ENCODE measurements at places on chromosomes 7 and 10.
A peak's percentile ranks its signal among the peaks of the same experiment; 100 is the strongest.

DNA sequence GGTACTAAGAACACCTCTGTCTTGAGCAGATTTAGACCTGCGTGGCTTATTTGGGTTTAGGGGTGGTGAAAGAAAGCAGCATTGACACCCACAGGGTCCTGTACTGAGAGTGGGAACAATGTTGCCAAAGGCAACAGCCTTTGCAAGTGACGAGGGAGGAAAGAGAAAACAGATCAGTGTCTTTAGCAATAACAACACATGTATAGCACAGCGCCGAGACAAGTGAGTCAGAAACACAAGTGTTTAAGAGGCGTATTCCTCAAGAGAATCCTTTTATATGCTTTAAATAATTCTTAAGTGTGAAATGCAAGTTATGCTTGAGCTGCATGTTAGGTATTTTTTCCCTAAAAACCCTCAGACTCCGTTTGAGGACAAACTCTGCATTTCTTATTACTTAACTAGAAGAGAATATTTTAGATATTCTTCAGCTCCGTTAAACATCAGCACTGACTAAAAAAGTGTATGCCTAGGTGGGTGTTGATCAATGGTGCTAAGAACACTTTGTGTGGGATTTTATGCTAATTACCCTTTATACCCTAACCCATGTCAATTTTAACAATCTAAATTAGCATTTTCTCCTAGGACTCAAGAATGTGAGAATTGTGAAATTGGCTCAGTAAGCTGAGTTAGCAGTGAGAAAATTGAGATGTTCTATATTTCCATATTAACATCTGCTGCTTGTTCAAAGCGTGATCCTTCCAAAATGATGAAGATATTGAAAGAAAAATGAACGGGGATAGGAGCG is 1095.4 kb upstream of the CELF2 start:
- DNase-seq: no peak

DNA sequence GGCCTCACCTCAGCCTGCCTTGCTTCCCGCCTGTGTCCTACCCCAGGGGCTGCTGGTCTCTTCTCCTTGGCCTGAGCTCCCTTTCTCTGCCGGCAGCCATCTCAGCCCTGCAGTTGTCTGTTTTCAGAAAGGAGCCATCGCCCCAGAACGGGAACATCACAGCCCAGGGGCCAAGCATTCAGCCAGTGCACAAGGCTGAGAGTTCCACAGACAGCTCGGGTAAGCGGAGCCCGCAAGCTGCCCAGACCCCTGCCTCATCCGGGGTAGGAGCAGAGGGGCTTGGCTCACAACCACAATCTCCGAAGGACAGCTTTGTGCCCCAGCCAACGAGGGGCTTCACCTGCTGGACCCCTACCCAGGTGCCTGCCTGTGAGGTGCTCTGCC is 5.3 kb upstream of the DEPP1 start:
- DNase-seq: no peak

GRCh38 chr10:32938554-32939061 is 19.4 kb downstream of the ITGB1 start:
- no peak for DNase-seq

DNA sequence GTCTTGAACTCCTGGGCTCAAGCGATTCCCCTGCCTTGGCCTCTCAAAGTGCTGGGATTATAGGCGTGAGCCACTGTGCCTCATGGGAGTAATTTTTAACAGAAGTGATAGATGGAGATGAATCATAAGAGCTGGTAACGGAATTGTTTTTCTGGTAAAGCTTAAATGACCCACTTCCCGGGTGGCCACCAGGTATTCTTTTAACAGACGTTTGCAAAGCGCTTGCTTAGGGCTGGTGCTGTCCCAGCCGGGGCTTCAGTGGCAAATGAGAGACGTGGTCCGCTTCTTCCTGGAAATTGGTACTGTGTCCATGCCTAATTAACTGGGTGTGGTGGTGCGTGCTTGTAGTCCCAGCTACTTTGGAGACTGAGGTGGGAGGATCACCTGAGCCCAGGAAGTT is 23.5 kb downstream of the CAMK1D start:
- DNase-seq: no peak

DNA sequence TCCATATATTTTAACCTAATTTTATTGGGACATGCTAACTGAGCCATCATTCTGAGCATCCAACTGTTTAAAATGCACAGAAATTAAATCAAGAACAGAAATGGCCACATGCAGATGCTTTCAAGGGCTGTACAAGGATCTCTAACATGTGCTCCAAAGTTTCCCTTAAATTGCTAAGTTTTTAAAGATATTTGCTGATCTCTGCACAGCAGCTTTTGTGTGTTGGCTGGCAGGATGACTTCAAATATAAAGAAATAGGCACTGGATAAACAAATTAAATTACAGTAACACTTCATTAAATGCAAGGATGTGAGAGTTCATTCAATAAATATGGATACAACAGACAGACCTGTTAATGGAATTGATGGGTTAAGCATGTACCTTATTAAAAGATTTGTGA is 148.0 kb upstream of the MEOX2 start:
- DNase-seq: no peak

- DNase-seq: no peak
Observed at GRCh38 chr7:156554488-156554887, 86.1 kb upstream of the RNF32 start.

GRCh38 chr10:97434055-97434454 is 8.1 kb downstream of the PGAM1 start:
- DNase-seq: no peak

DNA sequence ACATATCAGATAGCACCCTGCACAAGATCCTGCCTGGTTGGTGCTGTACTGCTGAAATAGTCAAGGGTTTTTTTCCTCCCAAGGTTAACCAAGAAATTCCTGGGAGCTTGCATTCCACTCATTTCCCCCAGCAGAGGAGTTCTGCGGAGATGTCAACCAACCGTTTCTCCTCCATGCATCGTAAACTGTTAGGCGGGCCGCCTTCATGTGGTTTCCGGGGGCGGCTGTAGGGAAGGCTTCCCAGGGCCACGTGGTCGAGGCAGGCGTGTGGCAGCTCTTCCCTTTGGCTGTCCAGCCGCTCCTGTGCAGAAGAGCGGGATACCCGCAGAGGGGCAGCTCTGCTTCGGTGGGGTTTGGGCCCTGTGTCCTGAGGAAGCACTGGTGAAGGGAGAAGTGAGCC is 113.7 kb downstream of the RGS10 start:
- no peak for DNase-seq

DNA sequence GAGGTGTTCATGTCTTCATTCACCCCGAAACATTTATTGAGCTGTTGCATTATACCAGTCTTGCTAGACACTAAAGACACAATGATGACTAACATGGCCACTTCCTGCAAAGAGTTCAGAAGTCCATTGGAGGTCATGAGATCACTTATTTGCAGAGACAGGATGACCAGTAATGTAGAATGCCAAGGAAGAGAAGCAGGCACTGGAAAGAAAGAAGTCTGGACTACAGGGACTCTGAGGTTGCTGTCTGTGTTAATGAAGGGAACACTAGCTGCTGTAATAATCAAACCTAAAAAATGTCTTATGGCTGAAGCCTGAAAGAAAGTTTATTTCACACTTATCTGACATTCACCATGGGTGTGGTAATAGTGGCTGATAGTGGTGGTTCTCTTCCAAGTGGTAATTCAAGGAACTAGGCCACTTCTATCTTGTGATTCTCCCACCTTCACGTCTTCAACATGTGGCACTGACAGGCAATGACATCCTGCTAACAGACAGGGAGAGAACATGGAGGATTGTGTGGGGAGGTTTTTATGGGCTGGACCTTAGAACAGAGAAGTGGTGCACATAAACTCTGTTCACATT is 89.2 kb upstream of the MKLN1 start:
- DNase-seq: peak; percentile 69

DNA sequence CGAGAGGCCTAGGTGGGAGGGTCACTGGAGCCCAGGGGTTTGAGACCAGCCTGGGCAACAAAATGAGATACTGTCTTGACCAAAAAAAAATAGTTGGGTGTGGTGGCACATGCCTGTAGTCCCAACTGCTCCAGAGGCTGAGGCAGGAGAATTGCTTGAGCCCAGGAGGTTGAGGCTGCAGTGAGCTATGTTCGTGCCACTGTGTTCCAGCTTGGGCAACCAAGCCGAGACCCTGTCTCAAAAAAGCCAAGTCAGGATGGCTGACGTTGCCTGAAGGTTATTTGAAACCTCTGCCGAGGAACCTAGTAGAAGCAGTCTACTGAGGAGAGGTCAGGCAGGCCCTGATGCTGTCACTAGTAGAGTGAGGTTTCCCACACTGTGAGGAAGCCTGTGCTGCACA is 22.8 kb downstream of the DNAJB6 start:
- no peak for DNase-seq

DNA sequence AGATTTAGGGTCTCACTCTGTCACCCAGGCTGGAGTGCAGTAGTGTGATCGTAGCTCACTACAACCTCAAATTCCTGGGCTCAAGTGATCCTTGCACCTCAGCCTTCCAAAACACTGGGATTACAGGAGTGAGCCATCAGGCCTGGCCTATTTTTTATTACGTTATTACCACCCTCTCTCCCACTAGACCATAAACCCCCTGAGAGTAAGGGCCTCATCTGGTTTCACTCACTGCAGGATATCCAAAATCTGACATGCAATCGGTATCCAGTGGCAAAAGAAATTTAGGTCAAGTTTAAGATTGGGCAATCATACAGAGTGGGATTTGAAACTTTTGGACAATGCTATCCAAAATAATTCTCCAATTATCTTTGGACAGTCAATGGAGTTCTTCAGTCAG is 117.0 kb upstream of the NEBL start:
- DNase-seq: no peak

DNA sequence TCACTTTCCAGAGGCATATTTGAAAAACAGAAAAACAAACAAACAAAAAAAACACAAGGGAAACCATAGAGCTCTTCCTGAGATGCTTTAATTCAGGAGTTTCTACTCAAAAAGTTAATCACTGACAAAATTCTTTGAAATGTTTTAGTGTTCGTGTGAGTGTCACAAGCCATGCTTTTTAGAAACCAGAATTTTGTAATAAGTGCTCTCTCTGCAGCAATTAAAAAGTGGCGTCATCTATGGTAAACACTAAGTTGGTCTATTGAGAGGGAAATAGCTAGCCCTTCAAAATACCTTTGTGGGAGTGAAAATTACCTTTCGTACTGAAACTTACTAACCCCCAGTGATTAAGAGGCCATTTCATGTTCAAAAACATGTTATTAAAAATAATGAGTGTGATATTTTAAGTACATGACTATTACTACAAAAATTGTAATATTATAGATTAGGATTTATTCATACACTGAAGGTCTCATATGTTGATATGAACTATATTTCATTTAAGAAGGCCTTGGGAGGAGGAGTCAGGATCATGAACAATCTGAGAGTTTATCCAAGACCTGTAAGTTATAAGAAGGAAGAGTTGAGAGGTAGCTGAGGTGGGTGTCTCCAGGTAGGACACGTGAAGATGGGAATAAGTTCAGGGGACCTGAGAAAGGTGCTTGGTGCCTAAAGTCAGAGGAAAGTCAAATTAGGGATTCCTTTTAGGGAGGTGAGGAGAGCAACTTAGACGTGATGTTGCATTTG is 94.6 kb downstream of the PPP1R9A start:
- no peak for DNase-seq

- DNase-seq: no peak
Observed at GRCh38 chr7:90726120-90726519, 130.0 kb downstream of the CDK14 start.

DNA sequence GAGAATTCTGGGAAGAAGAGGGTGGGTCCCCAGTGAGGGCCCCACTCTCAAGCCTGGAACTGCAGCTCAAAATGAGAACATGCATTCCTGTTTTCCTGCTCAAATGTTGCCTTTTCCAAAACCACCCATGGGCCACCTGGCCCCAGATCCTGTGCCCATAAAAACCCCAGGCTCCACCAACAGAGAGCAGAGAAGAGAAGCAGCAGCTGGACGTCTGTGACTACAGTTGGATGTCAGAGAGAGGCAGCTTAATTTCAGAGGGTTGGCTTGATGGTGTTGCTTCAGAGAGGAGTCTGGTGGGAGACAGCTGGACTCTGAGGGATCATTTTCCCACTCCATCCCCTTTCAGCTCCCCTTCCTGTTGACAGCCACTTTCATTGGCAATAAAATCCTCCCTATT is 256.4 kb downstream of the FZD1 start:
- DNase-seq: no peak

- no peak for DNase-seq
Observed at GRCh38 chr10:110757586-110757985, 113.5 kb downstream of the RBM20 start.

- peak; percentile 72 for DNase-seq
Observed at GRCh38 chr10:89295597-89295996, 6.2 kb upstream of the IFIT2 start.

GRCh38 chr7:7438851-7439250 is 96.8 kb downstream of the COL28A1 start:
- peak; percentile 87 for DNase-seq

GRCh38 chr10:15704581-15704968 is 15.1 kb downstream of the ITGA8 start:
- no peak for DNase-seq

GRCh38 chr10:103652599-103653281 is 159.2 kb downstream of the NEURL1 start:
- no peak for DNase-seq

DNA sequence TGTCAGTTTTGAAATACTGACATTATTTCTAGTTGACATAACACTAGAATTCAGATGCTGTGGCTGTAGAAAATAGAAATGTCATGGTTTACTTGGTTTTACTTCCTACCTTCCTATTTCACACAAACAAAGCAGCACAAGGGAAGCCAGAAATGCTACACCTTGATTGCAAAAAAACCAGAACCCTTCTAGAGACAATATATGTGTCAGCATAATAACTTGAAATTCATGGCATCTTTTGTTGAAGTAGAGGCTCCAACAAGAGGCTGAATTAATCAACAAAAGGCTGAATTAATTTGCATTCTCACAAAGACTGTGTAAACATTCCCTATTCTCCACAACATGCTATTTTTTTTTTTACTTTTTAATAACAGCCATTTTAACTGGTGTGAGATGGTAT is 25.2 kb downstream of the ZNF117 start:
- DNase-seq: no peak

DNA sequence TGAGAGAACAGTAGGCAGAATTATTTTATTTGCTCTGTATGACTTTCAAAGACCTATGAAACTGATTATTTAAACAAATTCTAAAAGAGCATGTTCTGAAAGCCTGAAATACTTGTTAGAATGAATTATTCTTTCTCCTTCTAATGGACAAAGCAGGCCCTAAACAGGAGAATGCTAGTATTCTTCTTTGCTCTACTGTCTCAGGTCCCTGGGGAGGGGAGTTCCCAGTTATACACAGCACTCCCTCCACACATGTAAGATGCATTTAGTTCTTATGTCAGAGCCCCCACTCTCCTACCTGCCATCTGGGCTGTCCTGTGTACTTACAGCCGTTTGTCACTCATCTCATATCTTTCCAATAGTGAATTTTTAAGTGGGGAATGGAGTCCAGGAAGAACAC is 633.5 kb upstream of the ANKRD30A start:
- DNase-seq: no peak

DNA sequence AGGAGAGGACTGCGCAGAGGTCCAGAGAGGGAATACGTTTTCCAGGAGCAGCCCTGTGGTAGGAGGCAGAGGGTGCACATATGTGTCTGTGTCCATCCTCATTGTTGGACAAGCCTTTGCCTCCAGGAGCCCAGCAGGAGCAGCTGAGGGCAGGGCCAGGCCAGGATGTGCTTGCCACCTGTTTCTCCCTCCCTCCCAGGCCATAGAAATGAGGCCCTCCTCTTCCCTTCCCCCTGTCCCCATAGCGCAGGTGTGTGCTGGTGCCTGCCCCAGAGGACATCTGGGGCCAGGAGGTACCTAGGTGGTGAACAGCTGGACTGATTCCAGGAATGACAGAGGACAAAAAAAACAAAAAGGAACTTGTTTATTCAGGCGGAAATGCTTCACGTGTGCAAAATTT is 10.5 kb upstream of the CXCL12 start:
- no peak for DNase-seq
